ENCODE measurements at places on chromosomes 12 and 14.

- no peak for DNase-seq
These were observed 79.4 kb upstream of the PLEKHG7 start for GRCh38 chr12:92623386-92623785.

DNA sequence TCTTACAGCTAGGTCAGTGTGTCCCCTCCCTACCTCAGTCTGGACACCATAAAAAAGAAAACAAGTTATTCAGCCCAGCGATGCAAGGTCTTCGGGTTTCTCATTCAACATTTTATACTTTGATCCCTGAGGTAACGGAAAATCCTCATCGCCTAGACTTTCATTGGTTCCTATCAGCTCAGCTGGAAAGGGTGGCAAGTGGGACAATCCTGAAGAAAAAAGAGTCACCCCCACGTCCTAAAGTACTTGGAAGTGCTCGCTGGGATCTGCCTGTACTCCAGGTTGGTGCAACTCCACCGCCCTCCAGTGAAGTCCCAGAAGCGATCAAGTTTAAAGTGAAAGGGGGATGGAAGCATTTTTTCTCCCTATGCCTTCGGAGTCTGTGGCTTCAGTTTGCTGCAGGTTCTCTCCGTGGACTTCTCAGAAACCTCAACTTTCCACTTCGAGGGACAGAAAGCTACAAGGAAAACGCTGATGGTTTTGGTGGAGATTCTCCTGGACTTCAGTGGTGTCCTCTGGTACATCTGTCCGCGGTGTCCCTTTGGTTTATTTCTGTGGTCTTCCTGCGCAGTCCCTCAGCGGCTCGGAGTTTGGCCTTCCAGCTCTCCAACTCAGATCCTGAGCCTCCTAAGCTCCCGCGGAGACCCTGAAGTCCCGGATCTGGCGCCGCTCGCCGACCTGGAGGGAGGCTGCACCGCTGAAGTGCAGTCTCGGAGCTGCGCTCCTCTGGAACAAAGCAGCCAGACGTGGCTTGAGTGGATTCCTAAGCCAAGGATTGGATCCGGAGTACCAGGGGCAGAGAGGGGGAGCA is 1.8 kb upstream of the LRFN5 start:
- DNase-seq, result no peak

GRCh38 chr14:38490273-38490672 is 234.4 kb upstream of the CLEC14A start:
- no peak for DNase-seq

- DNase-seq, result no peak
These were observed 59.8 kb downstream of the FRMD6 start for GRCh38 chr14:51711505-51711904.

DNA sequence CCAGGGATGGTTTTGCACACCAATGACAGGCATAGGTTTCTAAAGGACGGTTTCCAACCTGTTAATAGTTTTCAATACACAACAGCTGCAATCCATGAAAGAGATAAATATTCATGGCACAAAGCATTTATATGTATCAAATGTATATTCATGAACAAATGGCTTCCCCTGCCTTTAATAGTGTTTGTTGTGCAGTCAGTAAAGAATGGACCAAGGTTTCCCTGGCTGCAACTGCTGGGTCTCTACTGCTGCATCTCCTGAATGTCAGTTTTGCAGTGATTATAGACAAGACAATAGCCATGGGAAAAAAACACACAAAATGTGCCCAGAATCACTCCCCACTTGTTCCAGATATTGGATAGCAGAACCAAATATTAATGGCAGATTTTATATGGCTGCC is 284.1 kb downstream of the BTG1 start:
- no peak for DNase-seq

GRCh38 chr12:22729957-22730443 is 105.0 kb downstream of the ETNK1 start:
- DNase-seq, result no peak

GRCh38 chr14:92392711-92393110 is 69.7 kb downstream of the SLC24A4 start:
- no peak for DNase-seq

DNA sequence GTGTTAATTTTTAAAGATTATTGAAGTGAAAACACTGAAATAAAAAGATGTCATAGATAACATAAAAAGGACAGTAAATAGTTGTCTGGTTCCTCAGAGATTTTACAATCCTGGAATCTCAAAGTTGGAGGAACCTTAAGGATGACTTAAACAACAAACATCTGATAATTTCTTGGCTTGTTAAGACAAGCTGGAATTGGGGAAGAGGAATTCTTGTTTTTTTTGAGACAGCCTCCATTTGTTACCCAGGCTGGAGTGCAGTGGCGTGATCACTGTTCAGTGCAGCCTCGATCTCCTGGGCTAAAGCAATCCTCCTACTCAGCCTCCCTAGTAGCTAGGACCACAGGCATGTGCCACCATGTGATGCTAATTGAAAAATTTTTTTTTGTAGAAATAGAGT is 2.3 kb downstream of the ZNF410 start:
- no peak for DNase-seq

DNA sequence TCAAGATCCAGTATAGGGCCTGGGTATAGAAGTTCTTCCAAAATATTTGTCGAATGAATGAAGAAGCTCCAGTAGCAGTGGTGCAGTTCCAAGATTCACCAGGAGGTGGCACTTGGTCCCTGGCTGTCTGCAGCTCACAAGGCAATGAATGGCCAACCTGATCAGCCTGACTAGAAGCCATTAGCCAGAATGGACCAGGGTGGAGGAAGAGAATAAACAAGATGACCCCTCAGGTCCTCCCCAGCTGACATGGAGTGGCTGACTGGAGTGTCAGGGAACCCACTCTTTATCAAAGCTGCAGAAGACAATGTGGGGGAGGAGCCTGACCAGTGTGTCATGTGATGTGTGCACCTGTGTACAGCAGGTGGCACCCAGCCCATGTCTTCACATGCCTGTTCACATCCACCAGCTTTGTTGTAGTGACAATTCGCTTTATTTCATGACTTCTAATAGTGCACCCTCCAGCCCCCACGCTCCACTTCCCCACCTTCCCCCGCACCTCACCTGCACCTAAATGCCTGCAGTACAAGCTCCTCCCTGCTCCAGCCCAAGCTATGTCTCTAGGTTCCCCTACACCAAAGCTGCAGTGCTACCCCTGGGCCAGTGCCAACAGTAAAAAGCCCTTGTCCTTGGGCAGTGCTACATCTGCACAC is 3.0 kb downstream of the LTBP2 start:
- DNase-seq, result no peak

- no peak for DNase-seq
These were observed 86.6 kb upstream of the OTX2 start for GRCh38 chr14:56896922-56897321.

DNA sequence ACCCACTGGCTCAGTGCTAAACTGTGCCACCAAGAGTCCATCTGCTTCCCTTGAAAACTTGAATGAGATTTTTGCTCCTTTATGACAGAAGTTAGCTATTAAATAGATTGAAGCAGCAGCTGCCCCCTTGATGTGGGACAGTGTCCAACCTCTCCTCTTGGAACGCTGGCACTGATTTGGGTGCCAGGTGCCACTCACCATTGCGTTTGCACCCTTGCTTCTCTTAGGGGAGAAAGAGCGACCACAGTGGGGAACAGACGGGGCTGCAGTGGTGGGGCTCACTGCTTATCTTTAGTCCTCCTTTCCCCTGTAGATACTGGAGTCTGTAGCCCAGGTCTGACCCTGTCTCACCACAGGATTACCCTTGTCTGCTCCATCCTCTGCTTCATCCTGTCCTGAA is 9.4 kb downstream of the EP400 start:
- DNase-seq, result no peak

DNA sequence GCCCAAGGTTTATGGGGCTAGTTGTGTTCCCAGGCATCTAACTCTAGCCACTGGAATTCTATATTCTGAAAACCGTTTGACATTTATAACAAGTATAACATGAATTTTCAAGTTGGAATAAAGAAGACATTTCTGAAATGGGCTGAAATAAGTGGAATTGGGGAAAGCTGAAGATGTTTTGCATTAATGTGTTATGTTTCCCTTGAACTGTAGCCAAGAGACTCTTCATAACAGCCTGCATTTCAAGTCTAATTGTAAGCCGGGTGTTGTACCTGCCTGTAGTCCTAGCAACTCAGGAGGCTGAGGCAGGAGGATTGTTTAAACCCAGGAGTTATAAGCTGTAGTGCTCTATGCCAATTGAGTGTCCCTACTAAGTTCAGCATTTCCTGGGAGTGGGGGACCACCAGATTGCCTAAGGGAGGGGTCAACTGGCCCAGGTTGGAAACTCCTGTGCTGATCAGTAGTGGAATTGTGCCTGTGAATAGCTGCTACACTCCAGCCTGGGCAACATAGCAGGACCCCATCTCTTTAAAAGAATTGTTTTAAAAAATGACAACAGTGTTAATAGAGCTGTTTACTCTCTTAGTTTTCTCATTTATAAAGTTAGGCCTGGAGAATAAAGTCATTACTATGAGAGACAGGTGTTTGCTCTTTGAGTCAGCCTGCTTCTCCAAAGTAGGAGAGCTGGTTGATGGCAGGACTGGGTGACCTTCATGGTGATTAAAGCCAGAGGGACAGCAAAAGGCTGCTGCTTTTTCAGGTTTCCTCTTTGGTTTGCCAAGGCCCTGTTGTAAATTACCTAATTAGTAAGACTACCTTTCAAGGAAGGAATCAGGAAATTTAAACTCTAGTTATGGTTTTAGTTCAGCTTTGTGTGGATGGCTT is 483.6 kb upstream of the RGS6 start:
- DNase-seq, result no peak

DNA sequence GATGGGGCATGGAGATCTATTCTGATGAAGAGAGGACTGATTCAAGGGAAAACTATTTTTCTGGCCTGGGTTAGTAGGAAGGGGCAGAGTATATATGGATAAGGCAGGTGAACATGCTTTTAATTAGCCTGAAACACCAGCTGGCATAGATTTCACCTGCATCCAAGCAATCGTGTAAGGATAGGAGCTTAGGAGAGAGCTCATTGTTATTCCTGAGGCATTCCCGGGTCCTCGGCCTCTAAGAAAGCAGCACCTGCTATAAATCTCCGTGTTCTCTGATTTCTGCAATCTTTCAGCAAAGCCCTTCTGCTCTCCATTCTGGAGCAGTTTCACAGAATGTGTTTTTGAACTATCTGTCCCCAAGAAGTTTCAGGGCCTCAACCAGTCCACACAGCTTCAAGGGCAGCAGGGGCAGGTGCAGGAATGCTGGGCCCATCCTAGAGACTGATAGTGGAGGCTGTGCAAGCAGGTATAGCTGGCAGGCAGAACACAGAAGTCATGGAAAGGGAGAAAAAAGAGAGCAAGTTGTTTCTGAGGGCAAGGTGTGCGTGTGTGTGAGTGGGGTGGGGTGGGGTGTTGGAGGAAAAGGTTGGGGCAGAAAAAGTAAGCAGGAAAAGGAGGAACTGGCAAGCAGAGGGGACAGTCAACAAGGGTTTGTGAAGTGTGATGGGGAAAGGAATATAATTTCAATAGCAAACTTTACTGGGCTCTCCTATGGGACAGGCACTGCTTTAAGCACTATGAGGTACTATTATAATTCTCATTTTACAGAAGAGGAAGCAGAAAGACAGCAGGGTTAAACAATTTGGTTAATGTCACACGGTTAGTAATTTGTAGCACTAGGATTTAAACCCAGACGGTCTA is 203.7 kb upstream of the SSTR1 start:
- no peak for DNase-seq

- DNase-seq, result no peak
These were observed 192.4 kb downstream of the FUT8 start for GRCh38 chr14:65604936-65605335.

GRCh38 chr14:99028041-99028440 is 244.0 kb downstream of the BCL11B start:
- DNase-seq, result no peak
